ENCODE measurements at places on chromosomes 1 and 21.
A peak's percentile ranks its signal among the peaks of the same experiment; 100 is the strongest.

GRCh38 chr1:184300446-184300845, 86.4 kb upstream of the C1orf21 start:
- no peak for DNase-seq

DNA sequence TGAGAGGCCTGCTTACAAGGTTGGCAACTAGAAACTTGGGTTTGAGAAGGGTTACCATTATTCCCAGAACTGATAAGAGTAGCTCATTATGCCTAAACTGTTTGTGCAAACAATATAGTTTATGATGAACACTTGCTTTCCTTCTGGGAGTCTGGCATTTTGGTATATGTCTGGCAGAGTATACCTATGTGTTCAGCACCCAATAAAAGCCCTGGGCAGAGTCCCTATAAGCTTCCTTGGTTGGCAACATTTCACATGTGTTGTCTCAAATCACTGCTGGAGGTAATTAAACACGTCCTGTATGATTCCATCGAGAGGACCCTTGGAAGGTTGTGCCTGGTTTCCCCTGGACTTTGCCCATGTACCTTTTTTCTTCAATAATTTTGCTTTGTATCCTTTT, 39.7 kb upstream of the DMRTA2 start:
- DNase-seq = no peak

GRCh38 chr1:56194701-56195300, 384.6 kb downstream of the PLPP3 start:
- no peak for DNase-seq

GRCh38 chr21:46458315-46459023, at the start of gene DIP2A:
Gene DIP2A, plus strand, starts transcription at chr21:46458891. Its CDS starts 241 bp downstream, at chr21:46459132.
- DNase-seq = peak; percentile 100

- DNase-seq = no peak
These were observed 11.2 kb upstream of the ST6GALNAC5 start for GRCh38 chr1:76856104-76856503.

DNA sequence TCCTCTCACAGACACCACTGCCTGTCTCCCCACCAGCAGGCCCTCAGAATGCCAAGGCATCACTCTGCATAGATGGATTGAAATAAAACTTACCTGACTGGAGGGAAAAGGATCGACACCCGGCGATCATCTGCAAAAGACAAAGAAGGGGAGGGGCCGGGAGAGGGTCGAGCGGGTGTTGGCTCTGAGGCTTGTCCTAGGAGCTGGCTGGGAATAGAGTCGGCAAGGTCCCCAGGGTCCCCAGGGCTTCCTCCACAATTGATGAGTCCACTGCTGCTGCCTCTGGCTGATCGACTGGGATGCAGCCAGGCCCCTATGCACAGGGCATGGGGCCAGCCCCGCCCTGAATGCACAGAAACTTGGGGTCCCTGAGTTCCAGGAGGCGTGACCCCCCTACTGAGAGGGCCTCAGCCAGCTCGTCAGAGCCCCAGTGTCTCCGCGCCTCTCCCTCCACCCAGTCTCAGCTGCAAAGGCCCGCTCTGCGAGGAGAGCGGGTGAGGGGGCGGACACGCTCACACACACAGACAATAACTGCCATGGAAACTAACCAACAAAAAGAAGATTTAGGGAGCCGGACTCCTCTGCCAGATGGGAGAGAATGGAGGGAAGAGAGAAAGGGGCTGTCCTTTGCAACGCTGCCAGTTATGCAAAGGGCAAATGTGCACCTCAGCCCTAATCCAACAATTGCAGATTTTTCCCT, at the start of gene KLHDC8A:
Gene KLHDC8A (minus strand): TSS at position 483 of the 700 bp plus-strand sequence. CDS start 13,318 bp downstream, outside the sequence.
- no peak for DNase-seq

GRCh38 chr1:110087812-110088738, 17.6 kb upstream of the ALX3 start:
- peak; percentile 84 for DNase-seq

GRCh38 chr1:99843760-99844159, 6.4 kb upstream of the AGL start:
- peak; percentile 15 for DNase-seq

GRCh38 chr1:225474986-225475820, 47.4 kb upstream of the LBR start:
- peak; percentile 84 for DNase-seq

- DNase-seq = no peak
These were observed 16.6 kb downstream of the PSEN2 start for GRCh38 chr1:226887006-226887405.

- peak; percentile 56 for DNase-seq
These were observed 5.2 kb upstream of the BACH1 start for GRCh38 chr21:29293495-29293894.

- no peak for DNase-seq
These were observed 24.9 kb downstream of the NID1 start for GRCh38 chr1:236039740-236040685.

DNA sequence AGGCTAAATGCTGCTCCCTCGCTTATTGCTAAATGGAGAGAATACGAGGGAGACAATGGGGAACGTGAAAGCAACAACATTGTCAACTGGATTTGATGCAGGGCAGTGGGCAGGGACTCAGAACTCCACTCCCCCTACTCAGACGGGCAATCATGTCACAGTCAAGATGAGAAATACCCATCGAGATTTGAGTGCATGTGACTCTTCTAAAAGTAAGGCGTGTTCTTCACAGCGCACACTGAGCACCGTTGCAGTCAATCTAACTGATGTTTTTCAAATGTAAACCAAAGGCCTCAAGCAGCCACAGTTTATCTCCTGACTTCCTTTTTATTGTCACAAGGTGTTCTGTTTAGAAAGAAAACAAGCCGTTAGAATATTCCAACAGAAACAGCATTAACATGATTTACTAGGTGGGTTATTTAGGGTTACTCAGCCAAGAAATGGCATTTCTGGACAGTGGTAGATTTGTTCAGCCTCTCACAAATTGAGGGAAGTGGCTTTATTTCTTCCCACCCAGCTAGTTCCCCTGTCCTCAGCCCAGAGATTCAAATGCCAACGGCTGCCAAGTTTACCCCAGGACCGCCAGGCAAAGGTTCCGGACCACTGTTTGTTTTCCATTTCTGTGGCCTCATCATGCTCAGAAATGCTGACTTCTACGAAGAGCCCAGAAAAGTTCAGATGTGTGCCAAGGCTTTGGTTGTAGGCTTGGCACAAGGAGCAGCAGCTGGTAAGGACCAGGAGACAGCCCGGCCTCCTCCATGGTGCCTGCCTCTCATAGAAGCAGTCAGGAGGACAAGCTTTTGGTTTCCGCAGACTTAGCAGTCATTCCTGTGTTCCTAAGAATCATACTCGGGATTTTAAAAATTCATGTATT, 171.4 kb downstream of the KIF26B start:
- DNase-seq = no peak

- DNase-seq = no peak
These were observed 63.3 kb upstream of the PTGFR start for GRCh38 chr1:78427506-78427905.

- DNase-seq = peak; percentile 47
These were observed 4.9 kb downstream of the ASAP3 start for GRCh38 chr1:23478896-23479665.

GRCh38 chr1:36723813-36724212, 241.1 kb upstream of the CSF3R start:
- no peak for DNase-seq

DNA sequence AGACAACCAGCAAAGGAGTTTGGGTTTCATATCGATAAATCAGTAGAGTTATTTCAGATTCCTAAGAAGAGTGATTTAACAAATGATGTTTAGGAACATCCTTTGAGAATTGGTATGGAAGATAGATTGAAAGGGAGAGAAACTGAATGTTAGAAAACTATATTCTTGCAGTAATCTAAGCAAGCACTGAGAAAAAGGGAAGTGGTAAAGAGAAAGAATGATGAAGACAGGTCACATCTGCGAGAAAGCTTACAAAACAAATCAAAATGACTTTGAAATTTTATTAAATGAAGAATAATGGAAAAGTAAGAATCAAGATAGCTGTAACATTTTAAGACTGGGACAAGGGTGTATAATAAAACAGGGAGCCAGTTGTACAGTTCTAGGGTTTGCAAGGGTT, 177.0 kb downstream of the HS2ST1 start:
- peak; percentile 55 for DNase-seq

- DNase-seq = no peak
These were observed 37.1 kb downstream of the CCN1 start for GRCh38 chr1:85617633-85618100.

DNA sequence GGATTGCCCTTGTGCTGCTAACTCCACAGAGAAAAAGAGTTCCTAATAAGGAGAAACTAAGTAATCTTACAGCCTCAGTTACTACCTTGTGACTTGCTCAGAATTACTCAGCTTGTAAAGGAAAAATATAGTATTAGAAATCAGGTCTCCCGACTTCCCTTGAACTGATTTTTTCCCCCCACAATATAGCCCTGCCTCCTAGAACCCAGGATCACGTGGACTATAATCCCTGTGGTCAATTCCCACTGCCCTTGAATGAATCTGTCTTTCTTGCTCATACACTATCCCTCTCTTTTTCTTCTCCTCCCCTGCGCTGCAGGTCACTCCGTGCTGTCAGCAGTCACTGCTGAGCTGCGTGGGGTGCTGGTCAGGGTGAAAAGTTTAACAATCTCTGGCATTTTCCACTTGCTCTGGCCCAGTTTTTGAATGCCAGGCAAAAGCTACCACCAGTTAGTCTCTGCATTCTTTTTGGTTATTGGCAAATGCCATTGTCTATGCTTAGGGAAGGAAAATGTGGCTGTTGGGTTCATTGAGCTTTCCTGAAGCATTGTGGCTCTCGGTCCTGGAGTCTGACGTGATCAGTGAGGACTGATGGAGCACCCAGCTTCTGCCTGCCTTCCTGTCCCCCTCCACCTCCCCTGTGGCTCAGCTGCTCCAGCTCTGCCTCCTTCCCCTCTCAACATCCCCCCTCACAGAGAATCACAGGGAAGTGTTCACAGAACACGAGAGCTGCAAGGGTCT, 1.9 kb upstream of the MYOC start:
- DNase-seq = no peak

DNA sequence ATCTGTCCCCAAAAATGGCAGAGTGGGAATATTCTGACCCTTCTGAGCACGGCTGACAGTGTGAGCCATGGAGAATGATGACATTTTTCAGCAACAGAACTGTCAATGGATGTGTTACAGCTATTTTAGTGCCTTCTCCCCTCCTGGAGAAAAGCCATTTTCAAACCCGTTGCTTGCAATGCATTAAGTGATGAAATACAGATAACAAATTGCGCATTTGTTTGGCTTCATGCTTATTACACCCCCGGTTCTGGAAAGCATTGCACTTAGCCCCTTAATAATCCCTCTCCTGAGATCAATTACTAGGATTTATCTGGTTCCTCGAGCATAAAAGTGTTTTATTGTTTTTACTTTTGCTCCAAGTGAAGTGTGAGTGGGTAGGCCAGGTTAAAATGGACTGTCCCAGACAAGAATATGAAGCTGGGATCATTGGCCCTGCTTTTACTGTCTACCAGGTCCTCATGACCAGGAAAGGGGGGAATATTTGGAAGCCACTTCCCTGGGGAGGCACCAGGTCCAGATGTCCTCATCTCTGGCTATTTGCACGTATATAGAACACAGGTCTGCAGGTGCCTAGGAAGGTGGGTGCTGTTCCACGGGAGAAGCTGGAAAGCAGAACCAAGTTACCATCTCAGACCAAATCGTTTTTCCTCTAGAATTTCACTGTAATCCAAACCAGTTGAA, 37.5 kb upstream of the HHAT start:
- DNase-seq = no peak

DNA sequence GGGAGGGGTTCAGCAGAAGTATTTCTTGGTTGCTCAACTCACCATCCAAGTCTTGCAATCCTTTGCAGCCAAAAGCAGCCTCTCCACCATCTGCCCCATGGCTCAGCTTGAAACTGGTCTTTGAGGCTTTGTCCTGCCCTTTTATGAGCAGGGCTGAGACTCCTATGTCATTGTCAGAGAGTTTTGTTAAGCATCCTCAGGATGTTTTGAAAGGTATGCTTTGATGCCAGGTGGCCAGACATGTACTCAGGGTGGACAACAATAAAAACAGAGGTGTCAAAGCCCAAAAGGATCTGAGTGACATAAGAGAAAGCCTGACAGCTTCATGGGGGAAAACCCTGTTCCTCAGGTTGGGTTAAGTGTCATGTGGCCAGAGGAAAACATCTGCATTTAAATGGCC, 310.5 kb downstream of the PRDM2 start:
- DNase-seq = no peak

DNA sequence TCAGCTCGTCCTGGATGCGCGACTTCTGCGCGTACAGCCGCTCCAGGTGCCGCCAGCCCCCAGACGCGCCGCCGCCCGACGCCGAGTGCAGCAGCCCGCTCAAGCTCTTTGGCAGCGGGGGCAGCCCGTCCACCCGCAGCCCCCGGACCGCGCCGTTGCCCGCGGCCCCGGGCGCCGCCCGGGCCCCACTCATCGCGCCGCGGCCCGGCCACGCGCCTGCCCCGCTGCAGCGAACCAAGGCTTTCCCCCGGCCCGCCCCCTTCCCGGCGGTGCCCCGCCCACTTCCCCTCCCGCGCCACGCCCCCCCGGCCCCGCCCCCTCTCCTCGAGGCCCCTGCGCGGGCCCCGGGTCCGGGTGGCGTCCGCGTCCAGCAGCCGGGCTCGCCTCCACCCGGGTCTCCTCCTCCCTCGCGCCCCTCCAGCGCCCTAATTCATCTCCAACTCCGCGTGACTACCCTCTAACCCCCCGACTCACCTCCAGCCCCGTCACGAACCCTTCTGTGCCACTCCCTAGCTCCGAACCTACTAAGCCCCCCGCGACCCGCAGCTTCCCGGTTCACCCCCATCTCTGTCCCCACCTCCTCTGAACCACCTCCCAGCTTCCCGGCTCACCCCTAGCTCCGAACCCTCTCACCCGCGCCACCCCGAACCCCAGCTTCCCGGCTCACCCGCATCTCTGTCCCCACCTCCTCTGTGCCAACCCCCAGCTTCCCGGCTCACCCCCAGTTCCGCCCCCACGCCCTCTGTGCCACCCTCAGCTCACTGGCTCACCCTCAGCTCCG, at the start of gene FAM89A:
Gene FAM89A (minus strand): TSS at position 236 of the 781 bp plus-strand sequence. CDS start 43 bp downstream, at position 193.
- peak; percentile 75 for DNase-seq

DNA sequence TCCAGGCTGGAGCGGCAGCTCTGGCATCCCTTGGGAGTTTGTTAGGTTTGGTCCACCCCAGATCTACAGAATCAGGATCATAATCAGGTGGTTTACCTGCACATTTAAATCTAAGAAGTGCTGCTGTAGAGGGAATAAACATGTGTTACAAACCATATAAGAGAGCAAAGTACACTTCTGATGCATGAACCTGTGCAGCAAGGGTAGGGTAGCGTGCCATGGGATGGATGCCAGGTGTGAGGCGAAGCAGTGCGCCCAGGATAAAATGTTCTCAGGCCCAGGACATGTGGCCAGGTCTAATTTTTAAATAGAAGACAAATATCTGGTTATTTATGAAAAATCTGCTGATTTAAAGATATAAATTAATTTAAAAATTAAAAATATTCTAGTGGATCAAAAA, 308.8 kb upstream of the USP24 start:
- no peak for DNase-seq

- DNase-seq = no peak
These were observed 59.1 kb downstream of the BCL9 start for GRCh38 chr1:147600119-147601111.

- peak; percentile 20 for DNase-seq
These were observed 465.3 kb upstream of the PTBP2 start for GRCh38 chr1:96256130-96256790.

Data from OCI-M1 (cell line).